ENCODE measurements at places on chromosomes 11 and 22.

DNA sequence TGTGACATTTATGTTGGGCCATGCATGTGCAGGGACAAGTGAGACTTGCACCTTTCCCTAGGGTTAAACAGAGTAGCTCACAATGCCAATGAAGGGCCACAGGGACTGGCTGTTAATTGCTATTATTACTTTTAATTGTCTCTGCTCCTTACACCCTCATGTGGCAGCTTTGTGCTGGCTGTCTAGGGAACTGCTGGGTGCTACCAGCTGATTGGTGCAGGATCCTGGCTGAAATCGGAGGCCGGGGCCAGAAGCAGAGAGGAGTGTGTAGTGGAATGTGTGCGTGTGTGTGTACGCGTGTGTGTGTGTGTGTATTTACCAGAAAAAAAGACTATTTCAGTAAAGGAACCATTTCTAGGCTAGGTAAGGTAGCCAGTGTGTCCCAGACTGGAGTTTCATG is 302.5 kb downstream of the CTTN start:
- DNase-seq: no peak

DNA sequence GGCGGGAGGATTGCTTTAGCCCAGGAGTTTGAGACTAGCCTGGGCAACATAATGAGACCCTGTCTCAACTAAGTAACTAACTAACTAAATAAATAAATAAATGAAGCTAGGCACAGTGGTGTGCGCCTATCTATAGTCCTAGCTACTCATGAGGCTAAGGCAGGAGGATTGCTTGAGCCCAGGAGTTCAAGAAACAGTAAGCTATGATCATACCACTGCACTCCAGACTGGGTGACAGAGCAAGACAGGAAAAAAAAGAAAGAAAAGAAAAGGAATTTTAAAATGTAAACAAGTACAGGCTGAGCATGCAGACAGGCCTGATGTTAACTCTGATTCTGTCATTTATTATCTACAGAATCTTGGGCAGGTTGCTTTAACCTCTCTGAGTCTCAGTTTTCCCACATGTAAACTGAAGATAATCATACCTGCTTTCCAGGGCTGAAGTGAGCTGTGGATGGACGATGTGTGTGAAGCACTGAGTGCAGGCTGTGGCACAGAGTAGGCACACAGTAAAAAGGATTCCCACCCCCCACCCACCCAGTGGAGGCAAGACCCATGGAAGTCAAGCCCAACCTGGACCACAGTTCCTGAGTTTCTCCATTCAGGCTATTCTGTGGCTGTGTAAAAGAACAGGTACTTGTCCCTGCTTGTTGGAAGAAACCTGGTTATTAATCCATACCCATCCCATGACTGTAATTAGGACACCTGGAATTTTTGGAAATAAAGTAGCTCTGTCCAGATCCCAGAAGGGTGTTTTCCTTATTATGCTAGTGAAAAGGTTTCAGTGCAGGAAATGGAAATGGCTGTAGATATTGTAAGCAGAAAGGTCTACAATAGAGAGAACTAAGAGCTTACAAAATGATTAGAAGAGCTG is 18.7 kb upstream of the SCUBE2 start:
- no peak for DNase-seq

DNA sequence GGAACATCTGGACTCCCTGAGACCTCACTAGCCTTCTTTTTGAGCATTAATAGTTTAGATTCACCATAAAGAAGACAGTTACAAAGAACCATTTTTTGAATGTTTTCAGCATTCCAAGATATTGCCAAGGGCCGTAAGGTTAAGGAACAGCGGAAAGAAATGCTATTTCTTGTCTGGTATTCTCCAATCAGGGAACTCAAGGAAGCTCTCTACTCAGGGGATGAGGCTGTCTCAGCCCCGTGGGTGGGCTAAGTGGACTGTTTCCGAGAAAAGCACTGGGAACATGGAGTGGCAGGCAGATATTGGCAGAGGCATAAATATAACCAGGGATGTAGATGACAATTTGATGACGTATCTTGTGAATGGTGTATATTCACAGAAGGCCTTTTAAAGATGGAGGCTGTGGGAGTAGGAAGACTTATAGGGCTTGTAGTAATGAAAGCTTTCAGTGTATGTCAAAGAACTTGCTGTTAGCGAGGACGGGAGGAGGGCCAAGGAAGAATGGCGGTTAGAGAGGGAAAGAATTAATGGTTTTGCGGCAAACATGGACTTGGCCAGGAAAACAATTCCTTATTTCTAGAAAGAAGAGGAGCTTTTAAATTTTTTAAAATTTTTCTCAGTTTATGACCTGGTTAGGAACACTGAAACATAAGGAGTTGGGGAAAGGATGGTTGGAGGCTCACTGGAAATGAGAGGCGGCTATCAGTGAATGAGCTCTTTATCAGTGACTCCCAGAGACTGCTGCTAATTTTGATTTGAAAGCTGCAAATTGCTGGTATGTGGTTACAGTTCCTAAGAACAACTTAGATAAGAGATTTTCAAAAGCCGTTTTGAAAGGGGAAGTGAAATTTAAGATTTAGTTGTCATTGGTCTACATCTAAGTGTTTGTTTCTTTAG is 64.6 kb downstream of the ST3GAL4 start:
- DNase-seq: no peak

DNA sequence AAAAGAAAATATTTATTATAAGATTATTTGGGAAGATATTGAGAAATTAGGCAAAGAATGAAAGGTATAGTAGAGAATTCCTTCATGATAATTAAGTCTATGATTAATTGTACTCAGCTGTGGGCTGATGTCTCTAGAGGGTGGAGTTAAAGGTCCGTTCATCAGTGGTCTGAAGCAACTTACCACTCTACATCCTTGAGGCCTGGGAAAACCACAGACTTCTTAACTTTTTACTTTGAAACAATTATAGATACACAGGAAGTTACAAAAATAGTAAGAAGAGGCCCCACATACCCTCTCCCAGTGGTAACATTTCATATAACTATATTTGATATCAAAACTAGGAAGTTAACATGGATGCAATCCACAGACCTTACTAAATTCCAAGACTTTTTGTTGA is 167.0 kb upstream of the NECTIN1 start:
- DNase-seq: no peak

DNA sequence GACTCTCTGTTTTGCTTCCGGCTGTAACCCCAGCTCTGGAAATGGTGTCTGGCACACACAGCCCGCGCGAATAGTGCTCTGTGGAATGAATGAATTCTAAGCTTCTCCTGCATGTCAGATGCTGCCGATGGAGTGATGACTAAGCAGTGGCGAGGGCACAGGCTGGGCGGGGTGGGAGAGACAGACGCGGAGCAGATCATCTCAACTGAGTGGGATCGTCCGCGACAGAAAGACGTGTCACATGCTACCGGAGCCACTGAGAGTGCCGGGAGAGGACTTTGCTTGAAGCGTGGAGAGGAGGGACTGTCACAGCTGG is 334.5 kb downstream of the CTTN start:
- DNase-seq: no peak

GRCh38 chr11:32388365-32388764 is 47.0 kb downstream of the WT1 start:
- no peak for DNase-seq

DNA sequence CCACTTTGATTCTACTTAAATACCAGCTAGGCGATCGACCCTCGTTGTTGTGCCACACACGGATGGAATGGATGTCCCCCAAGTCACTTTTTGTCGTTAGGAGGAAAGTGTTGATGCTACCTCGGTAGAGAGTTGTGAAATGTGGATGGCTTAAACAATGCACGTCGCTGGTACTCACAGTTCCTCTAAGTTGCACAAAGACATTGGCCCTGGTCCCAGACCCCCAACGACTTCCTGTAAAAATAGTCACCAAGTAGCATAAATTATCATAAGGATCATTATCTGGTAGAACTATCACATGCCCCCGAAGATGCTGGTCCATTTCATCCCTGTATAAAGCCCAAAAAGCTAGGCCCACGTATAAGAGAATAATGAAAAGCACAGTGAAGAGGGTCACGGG is 3.8 kb downstream of the PKDREJ start:
- DNase-seq: no peak

GRCh38 chr22:23234409-23235161 is 54.3 kb downstream of the BCR start:
- no peak for DNase-seq

GRCh38 chr11:64764040-64764611 is 4.4 kb upstream of the PYGM start:
- no peak for DNase-seq

- peak; percentile 85 for DNase-seq
Measured at GRCh38 chr11:66022401-66023185, 3.7 kb downstream of the CATSPER1 start.

GRCh38 chr11:15754221-15754620 is 602.1 kb downstream of the SOX6 start:
- no peak for DNase-seq

- no peak for DNase-seq
Measured at GRCh38 chr11:1868636-1869291, 15.9 kb downstream of the LSP1 start.

DNA sequence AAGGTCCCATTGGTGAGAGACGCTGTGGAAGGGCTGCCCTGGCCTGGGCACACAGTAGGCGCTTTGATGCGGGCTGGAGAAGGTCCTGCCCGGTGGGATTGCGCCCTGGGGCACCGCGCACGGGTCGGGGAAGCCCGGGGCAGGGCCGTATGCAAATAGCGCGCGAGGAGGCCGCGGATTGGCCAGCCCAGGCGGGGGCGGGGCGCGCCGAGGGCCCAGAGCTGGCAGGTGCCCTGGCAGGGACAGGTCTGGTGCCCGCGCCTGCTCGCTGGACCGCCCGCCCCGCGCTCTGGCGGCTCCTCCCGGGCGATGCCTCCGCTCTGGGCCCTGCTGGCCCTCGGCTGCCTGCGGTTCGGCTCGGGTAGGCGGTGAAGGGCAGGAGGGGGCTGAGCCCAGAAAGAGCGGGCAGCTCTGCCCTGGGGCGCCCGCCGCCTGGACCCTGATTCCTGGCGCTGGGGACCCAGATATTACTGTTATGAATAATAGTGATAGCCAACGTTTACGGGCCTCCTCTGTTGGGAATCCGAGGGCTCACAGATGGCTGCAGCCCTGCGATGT is at the start of gene UPK3A:
Gene UPK3A, plus strand, starts transcription at position 245 of the 558 bp plus-strand sequence. Its CDS starts 65 bp downstream, at position 310.
- no peak for DNase-seq

- DNase-seq: no peak
Measured at GRCh38 chr22:35888181-35888870, 140.3 kb downstream of the RBFOX2 start.

DNA sequence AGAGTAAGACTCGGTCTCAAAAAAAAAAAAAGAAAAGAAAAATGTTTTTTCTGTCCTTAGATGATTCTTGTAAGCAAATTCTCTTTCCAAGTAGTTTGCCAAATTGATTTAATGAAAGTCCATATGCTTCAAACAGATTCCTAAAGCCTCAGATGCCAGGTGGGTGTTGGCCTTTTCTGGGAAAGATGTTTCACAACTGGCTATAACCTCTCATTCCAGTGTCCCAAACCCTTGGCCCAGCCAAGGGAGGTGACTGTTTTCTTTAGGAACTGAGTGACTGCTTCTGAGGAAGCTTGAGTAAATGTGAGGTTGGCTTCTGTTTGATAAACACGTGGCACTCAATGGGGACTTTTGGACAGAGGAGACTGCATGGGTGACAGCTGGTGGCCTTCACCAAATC is 27.5 kb downstream of the MMP27 start:
- DNase-seq: no peak

DNA sequence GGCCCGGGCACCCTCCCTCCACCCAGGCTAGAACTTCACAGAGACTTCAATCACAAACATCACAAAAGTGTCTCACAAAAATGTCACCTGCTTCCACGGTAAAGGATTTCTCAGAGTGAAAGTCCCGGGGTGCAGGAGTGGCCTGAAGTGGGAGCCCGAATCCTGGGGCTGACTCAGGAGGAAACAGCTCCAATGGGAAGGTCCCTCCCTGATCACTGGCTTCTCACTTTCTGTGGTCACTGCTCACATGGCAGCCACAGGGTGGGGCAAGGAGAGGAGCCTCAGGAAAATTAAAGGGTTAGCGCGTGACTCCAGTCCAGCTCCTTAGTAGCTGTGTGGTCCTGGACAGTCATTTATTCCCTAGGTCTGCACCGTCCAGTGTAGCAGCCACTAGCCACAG is 564.5 kb upstream of the B3GAT1 start:
- DNase-seq: no peak

DNA sequence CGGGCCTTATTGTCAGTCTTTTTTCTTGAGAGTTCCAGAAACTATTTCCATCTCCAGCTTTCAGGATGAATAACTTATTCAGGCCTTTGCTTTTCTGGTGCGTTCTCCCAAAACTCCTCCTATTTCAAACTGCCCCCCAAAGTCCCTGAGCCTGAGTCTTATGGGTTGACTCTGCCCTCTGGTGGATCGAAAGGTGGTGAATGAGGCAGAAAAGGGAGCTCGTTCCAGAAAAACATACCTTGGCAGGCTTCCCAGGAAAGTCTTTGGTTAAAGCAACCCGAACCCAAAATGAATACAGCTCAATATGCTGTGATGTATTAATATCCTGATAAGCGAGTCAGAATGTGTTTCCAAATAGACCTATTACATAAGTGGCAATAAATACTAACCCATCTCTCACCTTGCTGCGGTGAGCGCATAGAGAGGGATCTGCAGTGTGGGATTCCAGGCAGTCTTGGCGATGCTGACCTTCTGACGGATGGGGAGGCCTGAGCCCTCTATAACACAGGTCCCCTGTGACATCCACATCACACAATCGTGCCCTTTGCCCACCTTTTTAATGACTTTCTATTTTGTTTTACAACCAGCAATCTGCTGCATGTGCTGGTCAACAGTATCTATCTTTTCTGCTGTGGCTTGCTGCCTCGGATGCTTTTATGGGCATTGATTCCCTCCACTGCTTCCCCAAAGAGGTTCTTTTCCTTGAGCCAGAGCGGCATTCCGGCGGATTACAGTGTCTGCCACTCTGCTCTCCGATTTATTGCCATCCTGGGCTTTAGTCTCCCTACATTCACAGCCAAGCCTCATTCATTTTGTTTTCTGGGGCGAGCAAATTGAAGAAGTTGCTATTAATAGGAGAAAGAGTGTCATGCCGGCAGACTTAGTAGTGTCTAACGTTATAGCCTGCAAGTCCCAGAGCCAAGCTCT is 756.8 kb downstream of the NTM start:
- no peak for DNase-seq

GRCh38 chr11:109865548-109866186 is 227.5 kb upstream of the ZC3H12C start:
- no peak for DNase-seq

- peak; percentile 50 for DNase-seq
Measured at GRCh38 chr11:121451986-121452608, at the start of gene SORL1. Gene SORL1, plus strand, starts transcription at chr11:121452314. Its CDS starts 18 bp downstream, at chr11:121452332.

Measured in KG1 (cell line).